Right atrium auricular region (tissue), 2 donors: ENCODE measurements at places on chromosomes 6 and 20. TPM values are rescaled to one million over a fixed set of nuclear protein-coding genes. Genes with fewer than 3 reads are reported as not detected.

GRCh38 chr20:45416917-45417316, 976 bp downstream of the PIGT start:
- no peak for DNase-seq

DNA sequence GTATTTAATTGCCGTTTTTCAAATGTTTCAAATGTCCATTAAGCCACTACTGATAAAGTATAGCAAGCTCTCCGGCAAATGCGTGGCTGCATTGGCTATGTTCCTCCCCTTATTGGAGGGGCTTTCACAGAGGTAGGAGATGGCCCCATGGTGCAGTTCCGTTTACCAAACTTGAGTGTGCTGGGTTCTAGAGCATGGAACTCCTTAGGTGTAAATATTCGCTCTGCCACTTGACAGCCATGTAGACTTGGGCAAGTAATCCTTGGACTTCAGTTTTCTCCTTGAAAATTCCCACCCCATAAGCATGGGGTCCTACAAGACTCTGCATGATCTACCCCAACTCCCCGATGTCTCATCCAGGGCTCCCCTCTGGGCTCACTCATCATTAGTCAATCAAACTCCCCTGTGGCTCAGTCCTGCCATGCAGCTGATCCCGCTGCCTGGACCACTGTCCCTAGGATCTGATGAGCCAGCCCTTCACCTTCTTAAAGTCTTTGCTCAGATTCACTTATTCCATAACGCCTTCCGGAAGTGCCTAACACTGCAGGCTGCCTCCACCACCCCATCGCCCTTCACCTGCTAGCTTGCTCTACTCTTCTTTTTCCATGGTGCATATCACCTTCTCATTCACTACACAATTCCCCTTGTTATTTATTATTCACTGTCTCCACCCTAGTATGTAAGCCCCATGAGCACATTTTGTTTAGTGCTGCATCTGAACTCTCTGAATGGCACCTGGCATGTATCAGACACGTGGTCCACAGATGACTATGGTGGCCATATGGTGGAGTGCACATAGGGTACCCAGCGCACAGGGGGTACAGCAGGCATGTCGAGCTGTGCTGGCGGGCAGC, 18.8 kb downstream of the PRR18 start:
- DNase-seq = no peak

The APOM gene
- total RNA-seq = 1.0 TPM

The EIF2S2 gene
- total RNA-seq = 35.1 TPM

The FRK gene
- total RNA-seq = 2.7 TPM

The RSPH4A gene
- total RNA-seq = 0.16 TPM

- no peak for DNase-seq
Observed at GRCh38 chr6:73455865-73456629, 4.0 kb upstream of the CGAS start.

DNA sequence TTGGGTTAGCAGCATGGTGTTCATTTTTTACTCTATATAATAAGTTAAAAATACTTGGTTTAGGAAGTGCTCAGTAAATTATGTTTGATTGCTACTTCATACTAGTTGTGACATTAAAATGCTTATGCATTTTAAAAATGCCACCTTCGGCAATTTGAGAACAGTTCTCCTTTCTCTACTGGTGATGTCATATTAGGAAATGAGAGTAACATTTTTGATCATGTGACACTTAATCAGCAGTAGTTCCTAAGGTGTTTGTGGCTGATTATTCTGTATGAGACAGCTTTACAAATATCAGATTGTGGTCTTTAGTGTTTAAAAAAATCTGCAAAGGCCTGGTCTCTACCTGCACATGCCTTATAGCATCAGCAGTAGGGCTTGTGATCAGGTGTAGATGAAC, 4.4 kb downstream of the GZF1 start:
- no peak for DNase-seq
